ENCODE measurements at places on chromosomes 12 and 14.
A peak's percentile ranks its signal among the peaks of the same experiment; 100 is the strongest.

DNA sequence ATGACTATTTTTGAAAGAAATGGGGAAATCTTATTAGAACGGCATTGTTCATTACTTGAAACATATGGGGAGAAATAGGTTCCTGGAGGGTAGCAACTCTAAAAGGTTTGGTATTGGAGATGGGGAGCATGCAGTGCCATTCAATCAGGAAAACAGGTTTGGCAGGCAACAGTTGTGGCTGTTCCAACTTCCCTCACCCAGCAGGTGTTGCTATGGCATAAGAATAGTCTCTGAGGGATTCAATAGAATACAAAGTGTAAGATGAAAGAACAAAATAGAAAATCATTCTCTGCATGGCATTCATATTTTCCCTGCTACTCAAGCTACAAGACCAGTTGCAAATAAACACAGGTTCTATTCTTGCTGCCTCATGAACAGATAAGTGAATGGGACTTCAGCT, 393.3 kb upstream of the RPL10L start:
- no peaks in the 10 kb centered on the region for H3K36me3 ChIP-seq
- DNase-seq, result no peak
- H3K27me3 ChIP-seq, result no peaks in the 10 kb centered on the region
- no peak overlapping the region for H3K4me3 ChIP-seq
- H3K27ac ChIP-seq, result no peak overlapping the region

DNA sequence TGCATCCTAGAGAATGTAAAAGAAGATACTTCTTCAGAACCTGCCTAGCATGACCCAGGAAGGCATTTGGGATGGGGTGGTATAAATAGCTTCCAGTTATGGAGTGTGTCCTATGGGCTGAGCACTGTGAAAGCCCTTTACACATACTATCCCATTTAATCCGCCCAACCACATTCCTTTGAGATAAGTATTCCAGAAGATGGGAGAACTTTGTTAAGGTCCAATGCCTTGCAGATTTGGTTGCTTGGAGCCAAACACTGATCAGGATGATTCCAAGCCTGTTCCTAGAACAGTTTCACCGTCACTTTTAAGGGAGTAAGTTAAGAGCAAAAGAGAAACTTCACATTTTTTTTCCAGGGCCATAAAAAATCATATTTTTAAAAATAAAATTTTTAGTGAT, 82.5 kb upstream of the CLMN start:
- no peak overlapping the region for H3K27ac ChIP-seq
- H3K27me3 ChIP-seq, result no peaks in the 10 kb centered on the region
- no peak overlapping the region for H3K4me3 ChIP-seq
- DNase-seq, result no peak
- H3K36me3 ChIP-seq, result no peaks in the 10 kb centered on the region
- no peaks in the 10 kb centered on the region for H3K4me1 ChIP-seq

- DNase-seq, result no peak
- H3K4me1 ChIP-seq, result peaks cover 18% of the 10 kb centered on the region
- no peak overlapping the region for H3K4me3 ChIP-seq
- H3K27me3 ChIP-seq, result peaks cover 40% of the 10 kb centered on the region
Measured at GRCh38 chr14:103102689-103103260, 8.2 kb downstream of the EXOC3L4 start.

DNA sequence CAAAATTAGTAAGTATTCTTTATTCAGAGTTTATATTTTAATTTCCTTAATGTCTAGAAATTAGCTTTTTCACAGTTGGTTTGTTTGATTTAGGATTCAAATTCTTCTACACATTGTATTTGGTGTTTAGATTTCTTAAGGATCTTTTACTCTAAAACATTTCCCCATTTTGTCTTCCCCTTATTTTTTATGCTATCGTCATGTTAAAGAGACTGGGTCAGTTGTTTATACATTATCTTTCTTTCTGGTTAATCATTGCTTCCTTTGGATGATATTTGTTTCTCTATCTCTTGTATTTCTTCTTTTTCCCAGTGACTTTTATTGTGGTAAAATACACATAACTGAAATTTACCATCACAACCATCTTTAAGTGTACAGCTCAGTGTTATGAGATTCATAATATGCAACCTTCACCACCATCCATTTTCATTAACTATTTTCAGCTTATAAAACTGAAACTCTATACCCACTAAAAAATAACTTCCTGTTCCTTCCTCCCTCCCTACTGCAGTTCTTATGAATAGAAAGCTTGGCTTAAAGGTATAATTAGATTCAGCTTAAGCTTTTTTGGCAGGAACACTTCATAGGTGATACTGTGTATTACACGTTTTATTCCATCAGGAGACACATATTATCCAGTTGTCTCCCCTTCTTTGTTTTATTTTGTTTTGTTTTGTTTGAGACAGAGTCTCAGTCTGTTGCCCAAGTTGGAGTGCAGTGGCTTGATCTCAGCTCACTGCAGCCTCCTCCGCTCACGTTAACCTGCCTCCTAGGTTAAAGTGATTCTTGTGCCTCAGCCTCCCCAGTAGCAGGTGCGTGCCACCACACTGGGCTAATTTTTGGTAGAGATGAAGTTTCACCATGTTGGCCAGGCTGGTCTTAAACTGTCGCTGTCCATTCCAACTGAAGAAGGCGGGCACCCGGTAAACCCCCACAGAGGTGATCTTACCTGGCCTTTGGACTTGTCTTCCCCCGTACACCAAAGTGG, 45.0 kb downstream of the NOPCHAP1 start:
- H3K27ac ChIP-seq, result no peak overlapping the region
- no peak for DNase-seq
- H3K4me3 ChIP-seq, result no peak overlapping the region
- no peaks in the 10 kb centered on the region for H3K36me3 ChIP-seq
- H3K4me1 ChIP-seq, result peaks cover 5% of the 10 kb centered on the region

- no peaks in the 10 kb centered on the region for H3K4me1 ChIP-seq
- no peaks in the 10 kb centered on the region for H3K27me3 ChIP-seq
- no peak overlapping the region for H3K27ac ChIP-seq
- H3K36me3 ChIP-seq, result no peaks in the 10 kb centered on the region
- peak; percentile 26 for DNase-seq
Measured at GRCh38 chr14:23492618-23493272, 23.2 kb downstream of the NGDN start.

DNA sequence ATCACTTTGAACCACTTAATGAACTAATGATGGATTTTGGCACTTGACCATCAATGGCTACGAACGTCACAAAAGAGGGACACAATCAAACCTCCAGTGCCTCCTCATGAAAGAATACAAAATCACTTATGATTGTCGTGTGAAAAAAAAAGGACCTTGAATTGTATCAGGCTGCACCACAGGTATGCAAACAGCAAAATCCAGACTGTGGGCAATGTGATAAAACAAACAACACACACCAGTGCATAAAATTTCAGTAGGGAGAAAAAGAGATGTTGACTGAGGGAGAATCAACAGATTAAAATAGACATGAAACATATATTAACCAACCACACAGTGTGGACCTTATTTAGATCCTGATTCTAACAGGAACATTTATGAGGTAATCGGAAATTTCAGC, 2.6 kb downstream of the TSPAN8 start:
- H3K27ac ChIP-seq, result no peak overlapping the region
- H3K4me1 ChIP-seq, result no peaks in the 10 kb centered on the region
- H3K36me3 ChIP-seq, result no peaks in the 10 kb centered on the region
- no peaks in the 10 kb centered on the region for H3K27me3 ChIP-seq
- no peak for DNase-seq

DNA sequence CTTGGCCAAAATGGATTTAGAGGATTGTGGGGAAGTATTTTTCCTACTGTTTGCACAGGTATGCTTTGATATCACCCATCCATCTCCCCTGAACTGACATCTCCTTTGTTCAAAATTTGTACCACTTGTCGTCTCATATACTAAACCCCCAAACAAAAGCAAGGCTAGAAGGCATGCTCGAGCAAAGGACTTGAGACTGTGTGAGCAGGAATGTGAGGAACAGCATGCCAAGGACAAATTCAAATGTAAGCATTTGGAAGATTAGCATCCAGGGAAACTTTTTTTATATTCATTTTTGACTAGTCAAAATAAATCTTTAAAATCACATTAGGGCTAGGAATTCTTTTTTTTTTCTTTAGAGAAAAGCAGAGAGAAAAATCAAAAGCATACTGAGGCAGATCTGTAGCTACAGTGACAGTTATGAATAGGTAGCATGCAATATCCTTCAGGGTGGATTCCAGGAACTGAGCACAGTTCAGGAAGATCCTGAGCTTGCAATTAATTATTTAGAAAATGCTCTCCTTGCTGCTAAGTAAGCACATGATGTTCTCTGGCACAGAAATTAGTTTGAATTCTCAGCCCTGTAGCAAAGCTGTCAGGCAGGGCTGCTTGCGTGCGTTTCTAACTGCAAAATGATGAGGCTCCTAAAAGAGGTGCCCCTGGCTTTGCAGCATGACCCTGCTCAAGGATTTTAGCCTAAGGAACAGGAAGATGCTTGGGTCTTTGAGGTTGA, 327.7 kb downstream of the LRIG3 start:
- no peak overlapping the region for H3K27ac ChIP-seq
- no peak overlapping the region for H3K4me3 ChIP-seq
- no peaks in the 10 kb centered on the region for H3K36me3 ChIP-seq
- DNase-seq, result no peak
- H3K27me3 ChIP-seq, result peaks cover 36% of the 10 kb centered on the region

DNA sequence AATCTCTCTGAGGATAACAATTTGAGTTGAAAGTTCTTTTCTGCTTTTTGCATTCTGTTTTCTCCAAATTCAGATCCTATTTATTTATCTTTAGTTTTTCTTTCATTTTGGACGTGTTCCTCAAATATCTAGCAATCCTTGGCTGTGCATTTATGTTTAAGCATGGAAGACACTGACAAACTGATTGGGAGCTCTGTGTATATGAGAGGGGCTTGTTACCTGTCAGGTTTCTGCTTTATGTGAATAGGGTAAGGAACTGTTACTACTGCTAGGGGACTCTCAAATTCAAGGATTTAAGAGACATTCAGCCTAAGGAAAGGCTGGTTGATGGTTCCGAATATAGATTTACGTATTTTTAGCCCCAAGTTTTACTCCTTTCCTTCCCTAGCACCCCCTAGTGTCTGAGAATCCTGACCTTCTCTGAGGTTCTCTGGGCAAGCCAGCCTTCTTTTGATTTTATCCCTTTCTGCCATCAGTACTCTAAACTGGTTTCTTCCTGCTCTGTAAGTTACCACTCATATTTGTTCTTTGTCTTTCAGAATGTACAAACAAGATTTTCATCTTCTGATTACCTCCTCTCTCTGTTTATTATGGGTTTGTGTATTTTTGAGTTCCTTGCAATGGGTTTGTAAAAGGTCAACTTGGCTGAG, 30.5 kb downstream of the YLPM1 start:
- peaks cover 6% of the 10 kb centered on the region for H3K4me1 ChIP-seq
- no peak overlapping the region for H3K4me3 ChIP-seq
- no peak for DNase-seq
- no peaks in the 10 kb centered on the region for H3K27me3 ChIP-seq
- no peak overlapping the region for H3K27ac ChIP-seq
- no peaks in the 10 kb centered on the region for H3K36me3 ChIP-seq

DNA sequence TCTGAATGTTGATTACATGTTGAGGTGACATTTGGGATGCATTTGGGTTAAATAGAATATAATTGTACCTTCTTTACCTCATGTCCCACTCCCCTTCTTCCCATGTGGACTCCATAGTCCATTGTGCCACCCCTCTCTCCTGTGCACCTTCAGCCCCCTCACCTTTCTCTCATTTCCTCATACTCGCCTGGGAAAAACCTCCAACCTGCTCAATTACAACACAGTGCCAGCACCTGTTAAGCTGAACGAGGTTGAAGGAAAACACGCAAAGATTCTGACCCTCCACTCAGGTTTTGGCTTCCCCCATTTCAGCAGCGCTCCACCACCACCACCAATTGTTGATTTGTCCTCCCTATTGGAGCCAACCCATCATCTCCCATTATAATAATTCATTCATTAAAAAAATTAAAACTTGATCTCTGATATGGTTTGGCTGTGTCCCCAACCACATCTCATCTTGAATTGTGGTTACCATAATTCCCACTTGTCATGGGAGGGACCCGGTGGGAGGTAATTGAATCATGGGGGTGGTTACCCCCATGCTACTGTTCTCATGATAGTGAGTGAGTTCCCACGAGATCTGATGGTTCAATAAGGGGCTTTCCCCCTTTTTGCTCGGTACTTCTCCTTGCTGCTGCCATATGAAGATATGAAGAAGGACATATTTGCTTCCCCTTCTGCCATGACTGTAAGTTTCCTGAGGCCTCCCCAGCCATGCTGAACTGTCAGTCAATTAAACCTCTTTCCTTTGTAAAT, 33.7 kb upstream of the PPP2R5C start:
- H3K4me3 ChIP-seq, result no peak overlapping the region
- no peak for DNase-seq
- no peaks in the 10 kb centered on the region for H3K36me3 ChIP-seq
- H3K4me1 ChIP-seq, result no peaks in the 10 kb centered on the region

DNA sequence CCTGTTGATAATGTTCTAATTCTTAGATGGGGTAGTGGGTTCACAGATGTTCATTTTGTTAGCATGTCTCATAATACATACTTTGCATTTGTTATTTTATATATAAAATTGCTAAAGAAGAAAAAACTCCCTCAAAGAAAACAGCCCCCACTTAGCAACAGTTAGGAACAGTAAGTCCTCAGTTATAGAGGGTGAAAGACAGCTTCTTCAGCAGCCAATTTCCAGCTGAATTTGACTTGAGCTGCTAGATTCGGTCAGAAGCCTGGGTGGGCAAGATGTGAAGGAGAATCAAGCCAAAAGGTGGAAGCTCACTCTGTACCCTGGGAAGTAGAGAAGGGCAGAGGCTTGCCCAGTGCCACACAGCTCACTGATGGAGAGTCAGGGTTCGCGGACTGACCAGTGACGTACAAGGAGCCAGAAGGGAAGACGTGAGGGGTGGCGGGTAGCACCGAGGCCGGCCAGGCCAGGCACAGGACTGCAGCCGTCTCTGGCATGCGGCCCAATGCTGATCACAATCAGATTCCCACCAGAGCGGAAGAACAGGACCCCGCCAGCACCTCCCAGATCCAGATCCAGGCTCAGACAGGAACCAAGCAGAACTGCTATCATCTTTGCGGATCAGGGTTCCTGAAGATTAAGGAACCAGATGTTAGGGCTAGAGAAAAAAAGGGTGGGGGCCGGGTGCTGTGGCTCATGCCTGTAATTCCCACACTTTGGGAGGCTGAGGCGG, 30.4 kb upstream of the VWF start:
- H3K27ac ChIP-seq, result no peak overlapping the region
- no peaks in the 10 kb centered on the region for H3K36me3 ChIP-seq
- no peaks in the 10 kb centered on the region for H3K27me3 ChIP-seq
- H3K4me3 ChIP-seq, result no peak overlapping the region

- H3K27ac ChIP-seq, result no peak overlapping the region
- H3K4me1 ChIP-seq, result no peaks in the 10 kb centered on the region
- DNase-seq, result no peak
Measured at GRCh38 chr12:47507221-47507620, 198.6 kb downstream of the RPAP3 start.

- no peaks in the 10 kb centered on the region for H3K36me3 ChIP-seq
- peak overlapping the region; percentile 49 for H3K4me3 ChIP-seq
- peaks cover 42% of the 10 kb centered on the region for H3K27me3 ChIP-seq
- peak; percentile 47 for DNase-seq
- H3K4me1 ChIP-seq, result no peaks in the 10 kb centered on the region
Measured at GRCh38 chr12:81758421-81759189, 545 bp downstream of the PPFIA2 start.

GRCh38 chr12:123471374-123472068, 13.6 kb downstream of the SNRNP35 start:
- H3K27ac ChIP-seq, result no peak overlapping the region
- DNase-seq, result peak; percentile 79
- no peak overlapping the region for H3K4me3 ChIP-seq
- H3K27me3 ChIP-seq, result no peaks in the 10 kb centered on the region
- H3K36me3 ChIP-seq, result peaks cover 30% of the 10 kb centered on the region

All from cardiac muscle cell (in vitro differentiated cells and primary cell).